ENCODE measurements at places on chromosomes 7 and 10. TPM values are rescaled to one million over a fixed set of nuclear protein-coding genes. Genes with fewer than 3 reads are reported as not detected.

- no peak overlapping the region for H3K4me3 ChIP-seq
- no peak overlapping the region for H3K27ac ChIP-seq
- peaks cover 4% of the 10 kb centered on the region for H3K4me1 ChIP-seq
Measured at GRCh38 chr7:1238450-1238882, 5.8 kb downstream of the UNCX start.

DNA sequence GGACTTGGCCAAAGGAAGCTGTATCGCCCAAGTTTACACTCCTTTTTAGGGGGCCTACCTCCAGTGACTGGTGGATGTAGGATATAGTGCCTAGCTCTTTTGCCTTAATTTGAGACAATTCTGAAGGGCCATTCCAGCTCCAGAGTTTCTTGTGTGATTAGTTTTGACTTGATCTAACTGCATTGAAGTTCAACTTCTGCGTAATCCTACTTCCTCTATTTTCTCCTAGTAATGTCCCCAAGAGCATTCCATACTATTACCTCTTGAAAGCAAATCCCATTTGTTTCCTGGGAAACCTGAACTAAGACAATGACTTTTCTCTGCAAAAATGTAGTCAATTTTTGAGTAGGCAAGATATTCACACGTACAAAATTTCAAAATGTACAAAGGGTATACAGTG is 4.7 kb upstream of the H2AZ2 start:
- no peaks in the 10 kb centered on the region for H3K36me3 ChIP-seq
- H3K4me1 ChIP-seq: no peaks in the 10 kb centered on the region
- H3K27me3 ChIP-seq: no peaks in the 10 kb centered on the region
- no peak overlapping the region for H3K27ac ChIP-seq

The MAGI2 gene
- 2.5 TPM for total RNA-seq

DNA sequence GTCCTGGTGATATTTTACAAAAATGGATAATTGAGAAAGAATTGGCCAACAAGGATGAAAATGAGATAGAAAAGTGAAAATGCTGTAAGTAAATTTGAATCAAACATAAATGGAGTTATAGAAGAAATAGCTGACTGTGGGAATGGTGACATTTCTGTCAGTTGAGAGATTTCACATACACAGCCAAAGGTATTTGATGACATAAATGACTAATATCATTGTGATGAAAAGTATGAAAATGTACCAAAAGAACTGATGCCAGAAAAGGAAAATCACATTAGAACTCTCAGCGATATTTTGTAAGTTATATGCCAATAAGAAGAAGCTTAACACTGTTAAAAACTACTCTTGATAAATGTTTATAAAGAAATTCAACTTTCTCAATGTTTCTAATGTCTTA is 54.9 kb downstream of the TFPI2 start:
- no peak for DNase-seq
- H3K27ac ChIP-seq: no peak overlapping the region
- H3K4me1 ChIP-seq: no peaks in the 10 kb centered on the region
- no peaks in the 10 kb centered on the region for H3K27me3 ChIP-seq
- no peak overlapping the region for H3K4me3 ChIP-seq

DNA sequence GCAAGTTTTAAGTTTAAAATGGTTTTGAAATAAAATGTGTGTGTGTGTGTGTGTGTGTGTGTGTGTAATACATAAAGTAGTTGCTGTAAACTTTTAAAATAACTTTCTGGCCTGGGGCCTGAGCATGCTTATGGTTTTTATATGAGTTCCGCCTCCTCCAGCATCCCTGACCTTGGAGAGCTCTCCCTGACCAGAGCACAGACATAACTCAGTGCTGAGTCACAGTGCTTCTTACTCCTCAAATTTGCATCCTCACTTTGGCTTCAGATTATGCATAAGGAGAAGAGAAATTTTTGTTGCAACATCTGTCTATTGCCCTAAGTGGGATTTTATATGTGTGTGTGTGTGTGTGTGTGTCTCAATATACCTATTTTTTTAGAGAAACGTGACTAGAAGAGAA is 200.8 kb downstream of the ELMO1 start:
- no peak overlapping the region for H3K27ac ChIP-seq
- H3K27me3 ChIP-seq: no peaks in the 10 kb centered on the region
- DNase-seq: no peak
- no peak overlapping the region for H3K4me3 ChIP-seq

- peaks cover 5% of the 10 kb centered on the region for H3K4me1 ChIP-seq
- H3K36me3 ChIP-seq: no peaks in the 10 kb centered on the region
- no peak overlapping the region for H3K4me3 ChIP-seq
- H3K27ac ChIP-seq: no peak overlapping the region
Measured at GRCh38 chr7:30237271-30237695, 47.1 kb upstream of the ZNRF2 start.

DNA sequence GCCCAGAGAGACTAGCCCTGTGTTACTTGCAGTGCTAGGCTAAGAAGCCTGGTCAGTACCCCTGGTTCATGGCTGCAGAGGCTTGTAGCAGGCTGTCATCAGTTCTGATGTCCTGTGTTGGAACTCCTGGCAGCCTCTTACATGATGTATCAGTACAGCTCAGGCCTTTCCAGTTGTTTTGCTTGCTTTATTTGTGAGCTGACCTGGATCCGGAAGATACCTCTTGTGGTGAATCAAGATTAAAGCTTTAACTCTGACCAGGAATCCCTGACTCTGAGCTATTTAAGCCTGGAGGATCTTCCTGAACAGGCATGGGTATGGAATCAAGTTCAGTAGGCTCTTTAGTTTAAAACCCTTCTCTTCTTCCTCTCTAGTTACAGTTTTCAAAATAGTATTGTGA is 4.4 kb downstream of the STARD3NL start:
- no peaks in the 10 kb centered on the region for H3K36me3 ChIP-seq
- no peaks in the 10 kb centered on the region for H3K27me3 ChIP-seq
- no peak overlapping the region for H3K27ac ChIP-seq

DNA sequence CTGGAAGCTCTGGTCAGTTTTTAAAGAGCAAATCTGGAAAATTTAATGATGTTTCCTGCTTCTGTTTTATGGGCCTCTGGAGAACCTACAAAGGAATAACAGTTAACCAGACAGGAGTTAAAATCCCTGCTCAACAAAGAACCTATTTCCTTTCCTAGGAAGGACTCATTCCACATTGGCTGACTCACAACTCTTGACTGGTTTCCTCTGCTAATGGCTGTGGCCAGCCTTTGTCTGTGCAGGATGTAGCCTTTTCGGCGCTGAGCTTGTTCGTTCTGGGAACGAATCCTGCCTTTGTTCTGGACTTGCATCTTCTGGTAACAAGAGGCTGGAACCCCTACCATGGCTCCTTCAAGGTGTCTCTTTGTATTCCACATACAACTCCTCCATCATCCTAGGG is 112.8 kb upstream of the PDCD4 start:
- no peaks in the 10 kb centered on the region for H3K4me1 ChIP-seq
- H3K27me3 ChIP-seq: no peaks in the 10 kb centered on the region
- no peak overlapping the region for H3K4me3 ChIP-seq
- no peaks in the 10 kb centered on the region for H3K36me3 ChIP-seq
- H3K27ac ChIP-seq: peak overlapping the region; percentile 81

DNA sequence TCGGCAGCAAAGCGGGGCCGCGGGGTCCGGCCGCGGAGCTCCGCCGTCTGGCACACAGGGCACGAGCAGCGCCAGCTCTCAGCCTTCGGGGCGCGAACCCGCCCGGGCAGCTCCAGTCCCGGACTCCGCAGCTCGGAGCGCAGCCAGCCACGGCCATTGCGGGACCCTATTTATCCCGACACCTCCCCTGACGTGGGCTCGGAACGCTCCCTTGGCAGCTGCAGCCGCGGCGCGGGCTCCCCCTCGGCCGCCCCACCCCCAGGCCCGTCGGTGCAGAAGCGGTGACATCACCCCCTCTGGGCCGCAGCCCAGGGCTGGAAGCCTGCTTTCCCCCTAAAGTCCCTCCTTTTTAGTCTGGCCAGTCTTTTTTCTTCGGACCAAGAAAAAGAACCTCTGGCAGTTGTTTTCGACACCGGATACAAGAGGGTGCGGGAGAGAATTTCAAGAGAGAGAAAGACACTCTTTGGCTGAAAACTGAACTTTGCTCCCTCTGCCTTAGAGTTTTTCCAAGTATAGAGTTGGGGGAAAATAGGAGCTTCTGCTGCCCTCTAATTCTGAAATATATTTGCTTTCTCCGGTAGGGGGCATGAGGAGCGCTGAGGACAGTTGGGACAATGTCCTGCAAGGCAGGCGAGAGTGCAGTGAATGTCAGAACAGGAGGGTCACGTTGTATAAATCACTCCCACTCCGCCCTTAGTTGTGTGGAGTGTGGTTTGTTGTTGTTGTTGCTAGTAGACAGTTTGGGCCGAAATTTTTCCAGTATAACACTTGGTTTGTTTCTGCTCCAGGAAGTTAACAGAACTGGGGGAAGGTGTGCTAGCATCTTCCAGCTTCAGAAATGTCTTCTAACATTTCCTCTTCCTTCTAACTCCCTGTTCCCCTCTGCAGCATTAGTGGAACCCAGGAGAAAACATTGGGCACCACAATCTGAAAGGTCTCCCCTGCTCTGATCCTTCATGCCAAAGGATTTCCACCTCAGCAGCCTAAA is at the start of gene SFRP4:
Gene SFRP4 (minus strand): TSS at position 145 of the 988 bp plus-strand sequence. CDS start 280 bp downstream, outside the sequence.
- peak within 1 kb of the TSS; percentile 7 for H3K27ac ChIP-seq
- no peaks in the 10 kb centered on the region for H3K36me3 ChIP-seq
- DNase-seq: peak; percentile 69
- peak within 1 kb of the TSS; percentile 57 for H3K4me3 ChIP-seq
- no peaks in the 10 kb centered on the region for H3K4me1 ChIP-seq
- no peaks in the 10 kb centered on the region for H3K27me3 ChIP-seq

DNA sequence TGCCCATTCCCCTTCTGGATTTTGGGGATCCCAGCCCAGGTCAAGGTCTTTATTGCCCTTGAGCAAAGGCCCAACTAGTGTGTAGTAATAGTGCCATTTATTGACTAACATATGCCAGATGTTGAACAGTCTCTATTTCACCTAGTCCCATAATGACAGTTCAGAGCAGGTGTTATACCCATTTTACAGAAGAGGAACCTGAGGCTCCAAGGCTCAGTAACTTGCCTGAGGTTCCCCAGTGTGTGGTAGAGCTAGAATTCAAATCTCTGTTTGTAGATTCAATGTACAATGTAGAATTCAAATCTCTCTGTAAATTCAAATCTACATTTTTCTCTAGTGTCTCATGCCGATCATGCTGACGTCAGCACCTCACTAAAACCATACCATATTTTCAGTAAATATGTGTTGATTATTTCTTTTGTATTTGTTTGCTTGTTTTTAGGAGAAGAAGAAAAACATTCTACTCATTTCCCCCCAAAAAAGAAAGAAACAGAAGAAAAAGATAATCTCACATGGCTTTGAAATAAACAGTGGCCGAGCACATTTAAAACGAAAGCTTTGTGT is 329.7 kb downstream of the PRPF18 start:
- H3K27me3 ChIP-seq: no peaks in the 10 kb centered on the region
- no peak overlapping the region for H3K27ac ChIP-seq
- no peak for DNase-seq
- H3K4me1 ChIP-seq: no peaks in the 10 kb centered on the region
- H3K4me3 ChIP-seq: no peak overlapping the region
- no peaks in the 10 kb centered on the region for H3K36me3 ChIP-seq

DNA sequence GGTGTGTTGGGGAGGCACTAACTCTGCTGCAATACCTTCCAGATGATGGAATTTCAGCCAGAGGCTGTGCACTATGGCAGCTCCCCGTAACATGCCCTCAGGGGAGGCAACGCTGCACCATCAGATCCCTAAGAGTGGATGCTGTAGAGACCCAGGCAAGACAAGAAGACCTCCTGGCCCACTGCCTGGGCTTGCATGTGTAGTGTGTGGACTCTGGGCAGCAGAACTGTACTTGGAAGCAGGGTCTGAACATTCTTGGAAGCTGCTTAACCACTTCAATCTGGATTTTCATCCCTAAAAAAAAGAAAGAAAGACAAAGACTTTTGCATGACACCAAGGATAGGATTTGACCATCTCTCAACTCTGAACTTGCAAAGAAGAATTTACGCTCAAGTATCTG is 297.5 kb upstream of the NRP1 start:
- H3K27ac ChIP-seq: no peak overlapping the region
- H3K4me3 ChIP-seq: no peak overlapping the region
- no peaks in the 10 kb centered on the region for H3K36me3 ChIP-seq
